ENCODE measurements at places on chromosomes 7 and 10. TPM values are rescaled to one million over a fixed set of nuclear protein-coding genes. Genes with fewer than 3 reads are reported as not detected.

GRCh38 chr10:95531994-95532399 is 29.2 kb downstream of the SORBS1 start:
- H3K4me1 ChIP-seq, result no peaks in the 10 kb centered on the region
- H3K4me3 ChIP-seq, result no peak overlapping the region
- no peaks in the 10 kb centered on the region for H3K27me3 ChIP-seq
- H3K27ac ChIP-seq, result peak overlapping the region; percentile 69
- DNase-seq, result no peak
- H3K36me3 ChIP-seq, result no peaks in the 10 kb centered on the region

Gene OR2A7
- 5.3 TPM for total RNA-seq

DNA sequence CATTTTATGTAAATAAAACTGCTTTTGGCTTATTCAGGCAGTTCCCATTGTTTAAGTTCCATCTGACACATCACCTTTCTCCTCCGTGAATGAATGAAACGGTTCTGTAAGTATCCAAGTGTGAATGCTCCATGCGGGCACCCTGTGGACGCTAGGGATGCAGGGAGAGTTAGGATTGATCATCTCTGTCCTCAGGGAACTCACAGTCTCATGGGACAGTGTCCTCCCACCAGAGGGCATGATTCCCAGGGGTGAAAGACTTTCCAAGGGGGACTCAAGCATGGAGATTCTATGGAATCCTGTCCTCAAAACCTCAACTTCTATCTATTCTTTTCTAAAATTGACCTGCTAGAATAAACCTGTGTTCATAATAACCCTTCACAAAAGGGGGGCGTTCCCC is 98.8 kb downstream of the HECW1 start:
- no peak for DNase-seq
- H3K36me3 ChIP-seq, result no peaks in the 10 kb centered on the region
- H3K27me3 ChIP-seq, result no peaks in the 10 kb centered on the region
- no peak overlapping the region for H3K4me3 ChIP-seq
- no peaks in the 10 kb centered on the region for H3K4me1 ChIP-seq
- H3K27ac ChIP-seq, result no peak overlapping the region

GRCh38 chr7:2518737-2519118 is 846 bp upstream of the LFNG start:
- H3K4me3 ChIP-seq, result peak overlapping the region; percentile 53
- H3K36me3 ChIP-seq, result no peaks in the 10 kb centered on the region
- peaks cover 21% of the 10 kb centered on the region for H3K4me1 ChIP-seq
- DNase-seq, result no peak

Gene PNLIPRP2
- total RNA-seq, result not detected

Gene CDNF
- total RNA-seq, result 18.4 TPM

- no peaks in the 10 kb centered on the region for H3K27me3 ChIP-seq
- peaks cover 11% of the 10 kb centered on the region for H3K4me1 ChIP-seq
- peak overlapping the region; percentile 5 for H3K27ac ChIP-seq
- H3K4me3 ChIP-seq, result no peak overlapping the region
- H3K36me3 ChIP-seq, result no peaks in the 10 kb centered on the region
These were observed 29.9 kb downstream of the BMPR1A start for GRCh38 chr10:86786368-86786767.

GRCh38 chr7:877312-878232 is 1.2 kb downstream of the GET4 start:
- no peaks in the 10 kb centered on the region for H3K4me1 ChIP-seq
- peak overlapping the region; percentile 82 for H3K27ac ChIP-seq
- H3K4me3 ChIP-seq, result peak overlapping the region; percentile 90
- DNase-seq, result no peak

Gene SFTPA2
- total RNA-seq, result 38.5 TPM

GRCh38 chr7:1229202-1229947 is 3.3 kb upstream of the UNCX start:
- H3K36me3 ChIP-seq, result no peaks in the 10 kb centered on the region
- no peak overlapping the region for H3K4me3 ChIP-seq
- no peak overlapping the region for H3K27ac ChIP-seq
- no peaks in the 10 kb centered on the region for H3K4me1 ChIP-seq
- DNase-seq, result no peak
- peaks cover 79% of the 10 kb centered on the region for H3K27me3 ChIP-seq

GRCh38 chr7:25478925-25479324 is 250.6 kb upstream of the NPVF start:
- no peak for DNase-seq
- H3K4me3 ChIP-seq, result no peak overlapping the region
- H3K27ac ChIP-seq, result no peak overlapping the region
- H3K27me3 ChIP-seq, result no peaks in the 10 kb centered on the region
- no peaks in the 10 kb centered on the region for H3K4me1 ChIP-seq
- no peaks in the 10 kb centered on the region for H3K36me3 ChIP-seq

DNA sequence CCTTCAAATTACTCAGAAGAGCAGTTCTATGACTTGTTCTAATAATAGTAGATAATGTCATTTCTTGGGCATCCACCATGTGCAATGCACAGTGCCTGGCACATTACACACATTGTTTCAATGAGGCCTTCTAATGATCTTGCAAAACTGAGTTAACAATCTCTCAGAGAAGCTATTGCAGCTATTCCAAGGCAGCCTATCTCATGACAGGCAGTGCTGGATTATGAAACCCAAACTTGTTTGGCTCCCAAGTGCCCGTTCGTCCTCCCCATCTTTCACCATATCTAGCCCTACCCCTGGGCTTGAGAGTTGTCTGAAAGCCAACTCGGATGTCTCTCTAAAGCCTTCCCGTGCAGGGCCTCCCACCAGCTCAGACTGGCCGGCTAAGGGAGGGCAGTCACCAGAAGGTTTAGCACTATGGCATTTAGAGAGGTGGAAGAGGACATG is 405.1 kb downstream of the PLXNA4 start:
- no peak overlapping the region for H3K4me3 ChIP-seq
- no peaks in the 10 kb centered on the region for H3K4me1 ChIP-seq
- no peak overlapping the region for H3K27ac ChIP-seq
- no peaks in the 10 kb centered on the region for H3K36me3 ChIP-seq
- DNase-seq, result no peak

DNA sequence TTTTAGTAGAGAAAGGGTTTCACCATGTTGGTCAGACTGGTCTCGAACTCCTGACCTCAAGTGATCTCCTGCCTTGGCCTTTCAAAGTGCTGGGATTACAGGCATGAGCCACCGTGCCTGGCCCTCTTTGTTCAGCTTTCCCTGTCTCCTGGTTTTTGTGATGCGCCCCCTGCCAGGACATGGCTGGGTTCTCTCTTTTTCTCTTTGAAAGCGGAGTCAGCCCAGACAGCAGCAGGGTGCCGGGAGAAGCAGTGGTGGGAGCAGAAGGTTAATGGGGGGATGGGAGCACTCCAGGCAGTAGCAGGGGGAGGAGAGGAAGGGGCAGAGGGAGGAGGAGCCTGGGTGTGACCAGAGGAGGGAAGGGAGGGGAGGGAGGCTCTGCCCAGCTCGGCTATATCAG is 1.8 kb downstream of the MUC3A start:
- no peak for DNase-seq
- no peaks in the 10 kb centered on the region for H3K4me1 ChIP-seq
- H3K4me3 ChIP-seq, result no peak overlapping the region
- no peaks in the 10 kb centered on the region for H3K36me3 ChIP-seq
